Right atrium auricular region (tissue), 2 donors: ENCODE measurements at places on chromosomes 16 and 17. TPM values are rescaled to one million over a fixed set of nuclear protein-coding genes. Genes with fewer than 3 reads are reported as not detected.

ITGA3 gene
- total RNA-seq: 29.5 TPM

KCTD19 gene
- not detected for total RNA-seq

PIK3R5 gene
- 7.5 TPM for total RNA-seq

FNDC8 gene
- not detected for total RNA-seq

TNS4 gene
- total RNA-seq: not detected

MFAP4 gene
- 78.5 TPM for total RNA-seq

DNA sequence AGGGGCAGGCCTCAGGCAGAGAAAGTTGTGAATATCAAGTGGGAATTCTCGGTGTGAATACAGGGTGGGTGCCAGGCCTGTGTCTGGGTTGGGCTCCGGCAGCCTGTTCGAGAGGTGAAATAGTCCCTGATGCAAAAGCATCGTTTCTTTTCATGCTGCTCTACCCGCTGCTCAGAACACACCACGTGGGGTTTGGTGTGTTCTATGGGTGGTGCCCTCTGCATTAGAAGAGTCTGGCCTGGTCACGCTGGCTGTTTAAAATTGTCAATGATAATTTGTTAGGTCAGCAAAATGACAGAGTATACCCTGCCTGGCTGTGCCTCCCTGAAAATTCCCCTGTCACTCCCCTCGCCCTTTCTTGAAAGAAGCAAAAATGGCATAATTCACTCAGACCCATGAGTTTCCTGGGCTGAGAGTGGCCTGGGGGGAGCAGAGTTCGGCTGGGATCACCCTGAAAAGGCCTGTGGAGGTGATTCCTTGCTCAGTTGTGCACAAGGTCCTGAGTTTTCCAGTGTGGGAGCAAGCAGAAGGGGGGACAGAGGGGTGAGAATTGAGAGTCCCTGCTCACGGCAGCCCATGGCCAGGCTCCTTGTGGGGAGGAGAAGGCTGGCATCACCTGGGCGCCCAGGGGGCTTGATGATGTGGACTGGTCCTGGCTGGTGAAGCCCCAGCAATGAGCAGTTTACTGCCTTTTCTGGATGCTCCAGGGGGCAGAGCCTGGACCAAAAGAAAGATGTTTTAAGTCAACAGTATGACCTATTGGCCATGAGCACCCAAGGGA is 3.2 kb downstream of the CACNG5 start:
- no peaks in the 10 kb centered on the region for H3K4me1 ChIP-seq
- H3K27ac ChIP-seq: no peak overlapping the region
- DNase-seq: no peak
- H3K4me3 ChIP-seq: no peak overlapping the region
- H3K27me3 ChIP-seq: peaks cover 10% of the 10 kb centered on the region

GRCh38 chr17:46045639-46046038 is 46.6 kb downstream of the STH start:
- H3K27me3 ChIP-seq: no peaks in the 10 kb centered on the region
- H3K4me1 ChIP-seq: no peaks in the 10 kb centered on the region
- peak overlapping the region; percentile 3 for H3K27ac ChIP-seq
- H3K4me3 ChIP-seq: no peak overlapping the region
- DNase-seq: no peak

GRCh38 chr17:50134206-50135110 is 4.5 kb upstream of the SAMD14 start:
- no peaks in the 10 kb centered on the region for H3K27me3 ChIP-seq
- H3K4me3 ChIP-seq: no peak overlapping the region
- no peaks in the 10 kb centered on the region for H3K4me1 ChIP-seq
- peaks cover 56% of the 10 kb centered on the region for H3K36me3 ChIP-seq
- DNase-seq: no peak
- peak overlapping the region; percentile 77 for H3K27ac ChIP-seq

DNA sequence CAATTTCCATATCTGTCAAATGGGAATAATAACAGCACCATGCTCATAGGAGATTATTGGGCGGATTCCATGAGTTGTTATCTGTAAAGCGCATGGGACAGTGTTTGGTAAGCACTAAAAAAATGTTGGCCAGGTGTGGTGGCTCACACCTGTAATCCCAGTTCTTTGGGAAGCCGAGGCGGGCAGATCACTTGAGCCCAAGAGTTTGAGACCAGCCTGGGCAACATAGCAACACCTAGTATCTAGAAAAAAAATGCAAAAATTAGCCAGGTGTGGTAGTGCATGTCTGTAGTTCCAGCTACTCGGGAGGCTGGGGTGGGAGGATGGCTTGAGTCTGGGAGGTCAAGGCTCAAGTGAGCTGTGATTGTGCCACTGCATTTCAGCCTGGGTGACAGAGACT is 66.8 kb upstream of the NFAT5 start:
- no peaks in the 10 kb centered on the region for H3K27me3 ChIP-seq
- DNase-seq: no peak
- no peaks in the 10 kb centered on the region for H3K36me3 ChIP-seq
- no peak overlapping the region for H3K27ac ChIP-seq
- H3K4me3 ChIP-seq: no peak overlapping the region

GRCh38 chr16:4694642-4695451 is 1.5 kb downstream of the NUDT16L1 start:
- no peak for DNase-seq
- no peak overlapping the region for H3K4me3 ChIP-seq
- H3K36me3 ChIP-seq: peaks cover 40% of the 10 kb centered on the region
- no peaks in the 10 kb centered on the region for H3K4me1 ChIP-seq

DNA sequence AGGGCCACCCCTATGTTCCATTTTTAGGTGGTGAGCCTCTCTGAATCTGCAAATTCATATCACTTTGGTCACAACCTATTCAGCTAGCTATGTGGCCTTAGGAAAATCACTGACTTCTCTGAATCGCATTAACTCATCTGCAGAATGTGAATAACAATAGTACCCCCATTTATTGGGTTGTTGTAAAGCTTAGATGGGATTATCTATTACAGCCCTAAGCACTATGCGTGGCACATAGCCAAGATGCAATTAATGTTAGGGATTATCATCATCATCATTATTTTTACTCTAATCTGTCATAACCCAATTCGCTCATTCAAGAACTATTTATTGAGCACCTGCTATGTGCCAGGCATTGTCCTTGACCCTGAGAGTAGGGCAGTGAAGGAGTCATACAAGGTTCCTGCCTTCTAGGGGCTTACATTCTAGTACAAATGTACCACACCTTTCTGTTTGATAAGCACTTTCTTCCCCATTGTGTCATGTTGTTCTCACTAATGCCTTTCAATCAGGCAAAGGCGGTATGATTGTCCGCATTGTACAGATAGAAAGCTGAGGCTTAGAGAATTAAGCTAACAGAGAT is 38.5 kb downstream of the CHD9 start:
- H3K27me3 ChIP-seq: no peaks in the 10 kb centered on the region
- H3K36me3 ChIP-seq: no peaks in the 10 kb centered on the region
- DNase-seq: no peak
- peak overlapping the region; percentile 63 for H3K27ac ChIP-seq
- peaks cover 4% of the 10 kb centered on the region for H3K4me1 ChIP-seq

DNA sequence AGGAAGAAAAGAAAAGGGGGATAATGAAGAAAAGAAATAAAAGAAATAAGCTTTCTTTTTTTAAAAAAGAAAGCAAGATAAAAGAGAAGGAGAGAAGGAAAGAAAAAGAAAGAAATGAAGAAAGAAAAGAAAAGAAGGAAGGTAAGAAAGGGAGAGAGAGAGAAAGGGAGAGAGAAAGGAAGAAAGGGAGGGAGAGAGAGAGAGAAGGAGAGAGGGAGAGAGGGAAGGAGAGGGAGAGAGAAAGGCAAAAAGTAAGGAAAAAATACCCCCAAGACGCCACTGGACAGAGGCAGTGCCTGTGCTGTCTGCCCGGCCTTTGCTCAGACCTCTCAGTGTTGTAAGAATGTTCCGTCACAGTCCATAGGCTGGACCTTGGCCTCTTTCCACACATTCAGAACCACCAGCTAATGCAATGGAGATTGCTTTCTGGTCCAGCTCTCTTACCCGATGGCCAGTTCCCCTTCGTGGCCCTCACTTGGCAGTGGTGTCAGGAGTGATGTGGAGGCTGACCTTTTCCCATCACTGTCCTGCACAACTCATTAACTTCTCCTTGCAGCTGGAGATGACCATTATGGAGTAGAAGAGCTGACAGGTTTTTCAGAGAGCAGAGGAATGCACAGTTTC is 14.3 kb upstream of the HNF1B start:
- no peaks in the 10 kb centered on the region for H3K27me3 ChIP-seq
- no peaks in the 10 kb centered on the region for H3K36me3 ChIP-seq
- H3K4me3 ChIP-seq: no peak overlapping the region
- H3K27ac ChIP-seq: no peak overlapping the region
- no peak for DNase-seq

- no peak overlapping the region for H3K27ac ChIP-seq
- H3K27me3 ChIP-seq: no peaks in the 10 kb centered on the region
- no peaks in the 10 kb centered on the region for H3K36me3 ChIP-seq
- no peak for DNase-seq
- no peaks in the 10 kb centered on the region for H3K4me1 ChIP-seq
Measured at GRCh38 chr16:77137045-77137444, 53.9 kb upstream of the MON1B start.

- no peaks in the 10 kb centered on the region for H3K36me3 ChIP-seq
- DNase-seq: no peak
- no peaks in the 10 kb centered on the region for H3K4me1 ChIP-seq
Measured at GRCh38 chr17:13378361-13378760, 223.4 kb downstream of the HS3ST3A1 start.

GRCh38 chr17:9421525-9421924 is 154.1 kb downstream of the STX8 start:
- no peaks in the 10 kb centered on the region for H3K27me3 ChIP-seq
- H3K4me3 ChIP-seq: no peak overlapping the region
- no peak overlapping the region for H3K27ac ChIP-seq

DNA sequence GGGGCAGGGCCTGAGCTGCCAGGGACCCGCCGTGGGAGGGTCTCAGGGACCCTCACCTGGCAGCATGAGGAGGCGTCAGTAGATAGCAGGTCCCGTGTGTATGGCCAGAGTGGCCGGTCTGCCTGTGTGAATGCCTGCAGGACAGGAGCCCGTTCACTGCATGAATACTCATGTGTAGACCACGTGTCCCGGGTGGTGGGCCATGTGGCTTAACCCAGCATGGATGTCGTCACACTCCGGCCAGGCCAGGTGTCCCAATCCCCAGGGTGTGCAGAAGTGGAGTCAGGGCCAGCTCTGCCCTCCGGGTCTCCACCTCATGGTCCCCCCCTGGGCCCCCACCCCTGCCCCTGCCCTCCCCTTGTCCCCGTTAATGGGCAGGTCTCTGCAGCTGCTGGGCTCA is 53.7 kb downstream of the BAHCC1 start:
- H3K36me3 ChIP-seq: no peaks in the 10 kb centered on the region
- no peaks in the 10 kb centered on the region for H3K27me3 ChIP-seq
- H3K27ac ChIP-seq: no peak overlapping the region
- no peak for DNase-seq
- no peak overlapping the region for H3K4me3 ChIP-seq
- peaks cover 3% of the 10 kb centered on the region for H3K4me1 ChIP-seq

DNA sequence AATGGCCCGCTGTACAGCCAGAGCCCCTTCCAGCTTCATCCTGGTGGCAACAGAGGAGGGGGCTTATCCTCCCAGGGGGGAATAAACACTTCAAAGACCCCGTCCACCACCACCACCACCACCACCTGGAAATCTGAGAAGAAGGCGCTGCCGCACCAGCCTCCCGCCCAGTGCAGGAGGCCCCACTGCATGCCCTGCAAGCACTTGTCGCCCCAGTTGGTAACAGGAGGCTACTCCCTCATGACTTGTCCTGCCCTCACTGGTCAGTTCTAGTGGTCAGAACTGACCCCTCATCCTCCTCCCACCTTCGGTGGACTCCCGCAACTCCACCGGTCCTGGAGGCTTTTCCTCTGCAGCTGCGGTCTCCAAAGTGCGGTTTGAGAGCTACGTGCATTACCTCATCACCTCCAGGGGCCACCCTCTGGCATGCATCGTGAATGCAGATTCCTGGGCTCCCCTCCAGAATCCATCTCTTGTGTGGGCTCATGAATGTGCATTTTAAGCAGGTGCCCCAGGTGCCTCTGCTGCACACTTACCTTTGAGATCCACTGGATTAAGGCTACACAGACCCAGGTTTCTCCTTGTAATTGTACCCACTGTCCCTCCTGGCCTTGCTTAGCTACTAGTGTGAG is 71.8 kb downstream of the SRCIN1 start:
- no peak overlapping the region for H3K27ac ChIP-seq
- H3K4me1 ChIP-seq: no peaks in the 10 kb centered on the region
- H3K4me3 ChIP-seq: no peak overlapping the region
- H3K27me3 ChIP-seq: no peaks in the 10 kb centered on the region

DNA sequence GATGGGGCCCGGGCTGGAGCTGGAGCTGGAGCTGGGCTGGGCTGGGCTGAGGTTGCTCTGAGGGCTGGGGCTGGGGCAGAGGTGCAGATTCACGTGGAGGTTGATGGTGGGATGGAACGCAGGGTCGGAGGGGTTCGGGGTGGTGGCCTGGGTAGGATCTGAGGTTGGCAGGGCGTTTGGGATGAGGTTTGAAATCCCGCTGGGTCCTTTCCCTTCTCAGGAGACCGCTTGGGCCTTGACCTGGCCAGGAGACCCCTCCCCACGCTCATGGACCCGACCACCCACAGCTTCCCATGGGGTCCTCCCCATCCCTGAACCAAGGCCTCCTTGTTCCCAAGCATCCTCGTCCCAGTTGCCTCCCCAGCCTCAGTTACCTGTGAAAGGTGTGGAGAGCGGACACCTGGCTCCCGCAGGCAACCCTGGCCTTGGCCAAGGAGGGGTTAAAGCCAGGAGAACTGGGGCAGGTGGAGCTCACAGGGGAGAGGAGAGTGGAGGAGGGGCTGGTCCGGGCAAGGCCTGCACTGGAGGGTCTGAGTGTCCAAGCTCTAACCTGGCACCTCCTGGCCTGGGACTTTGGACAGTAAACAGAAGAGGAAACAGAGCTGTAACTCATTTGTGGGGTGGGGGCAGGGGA is at the start of gene ASGR2:
Gene ASGR2, minus strand, starts transcription at position 582 of the 634 bp plus-strand sequence. CDS start 582 bp downstream, outside the sequence.
- no peak within 1 kb of the TSS for H3K4me3 ChIP-seq
- H3K27me3 ChIP-seq: no peaks in the 10 kb centered on the region
- no peak within 1 kb of the TSS for H3K27ac ChIP-seq
- no peaks in the 10 kb centered on the region for H3K36me3 ChIP-seq
- DNase-seq: no peak

GRCh38 chr17:72658675-72659074 is 433.8 kb downstream of the SLC39A11 start:
- no peaks in the 10 kb centered on the region for H3K4me1 ChIP-seq
- H3K27ac ChIP-seq: no peak overlapping the region
- H3K27me3 ChIP-seq: no peaks in the 10 kb centered on the region

- no peaks in the 10 kb centered on the region for H3K27me3 ChIP-seq
- no peak overlapping the region for H3K4me3 ChIP-seq
- DNase-seq: no peak
- peaks cover 4% of the 10 kb centered on the region for H3K4me1 ChIP-seq
- no peaks in the 10 kb centered on the region for H3K36me3 ChIP-seq
Measured at GRCh38 chr17:16534236-16534635, 34.8 kb downstream of the ZNF287 start.
